GM19239 (cell line): ENCODE measurements at places on chromosomes 1 and 21.

DNA sequence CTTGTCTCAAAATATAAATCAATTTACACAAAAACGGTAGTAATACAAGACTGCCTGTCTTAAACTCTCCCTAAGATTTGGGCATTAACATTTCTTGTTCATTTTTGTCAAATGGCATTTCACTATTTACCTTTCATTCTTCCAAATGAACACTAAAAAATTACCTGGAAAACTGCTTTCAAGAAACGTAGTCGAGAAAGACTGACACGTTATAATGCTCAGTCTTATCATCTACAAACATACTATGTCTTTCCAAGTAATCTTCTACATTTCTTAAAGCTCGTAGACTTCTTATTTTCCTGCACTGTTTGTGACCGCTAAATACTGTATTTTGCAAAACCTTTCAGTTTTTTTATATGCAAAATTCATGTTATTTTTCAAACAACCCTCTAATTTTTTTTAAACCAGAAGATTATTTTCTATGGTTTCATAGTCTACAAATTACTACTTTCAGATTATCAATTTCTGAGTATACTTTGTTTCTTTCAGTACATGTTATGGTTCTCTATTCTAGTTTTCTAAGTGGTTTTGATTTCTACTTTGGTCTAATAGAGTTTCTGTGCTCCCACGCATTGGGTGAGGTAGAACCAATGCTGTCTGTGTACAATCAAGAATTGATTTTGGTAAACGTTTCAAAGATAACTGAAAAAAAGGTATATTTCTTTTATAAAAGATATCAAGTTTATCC, 336.4 kb downstream of the SMYD3 start:
- DNase-seq = no peak

- DNase-seq = no peak
Measured at GRCh38 chr1:182304218-182304617, 87.4 kb downstream of the GLUL start.

- peak; percentile 61 for DNase-seq
Measured at GRCh38 chr1:112508278-112509004, at the start of gene WNT2B. Gene WNT2B (plus strand): TSS chr1:112508965. CDS start chr1:112509263, 298 bp downstream.

- no peak for DNase-seq
Measured at GRCh38 chr1:61743716-61744580, 1.7 kb downstream of the PATJ start.

DNA sequence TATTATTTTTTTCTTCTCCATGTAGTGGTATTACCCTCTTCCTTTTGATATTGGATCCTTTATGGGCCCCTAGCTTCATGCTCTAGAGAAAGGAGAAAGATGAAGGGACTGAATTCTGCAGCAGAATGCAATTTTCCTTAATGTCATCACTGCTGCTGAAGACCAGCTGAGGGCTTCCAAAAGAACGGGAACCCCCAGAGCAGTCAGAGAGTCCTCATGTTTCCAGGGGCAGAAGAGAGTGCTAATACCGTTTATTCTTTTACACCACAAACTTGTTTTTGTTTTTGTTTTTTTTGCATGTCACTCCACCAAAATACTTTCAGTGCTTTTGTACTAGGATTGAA, 21.1 kb upstream of the TBX15 start:
- DNase-seq = no peak

DNA sequence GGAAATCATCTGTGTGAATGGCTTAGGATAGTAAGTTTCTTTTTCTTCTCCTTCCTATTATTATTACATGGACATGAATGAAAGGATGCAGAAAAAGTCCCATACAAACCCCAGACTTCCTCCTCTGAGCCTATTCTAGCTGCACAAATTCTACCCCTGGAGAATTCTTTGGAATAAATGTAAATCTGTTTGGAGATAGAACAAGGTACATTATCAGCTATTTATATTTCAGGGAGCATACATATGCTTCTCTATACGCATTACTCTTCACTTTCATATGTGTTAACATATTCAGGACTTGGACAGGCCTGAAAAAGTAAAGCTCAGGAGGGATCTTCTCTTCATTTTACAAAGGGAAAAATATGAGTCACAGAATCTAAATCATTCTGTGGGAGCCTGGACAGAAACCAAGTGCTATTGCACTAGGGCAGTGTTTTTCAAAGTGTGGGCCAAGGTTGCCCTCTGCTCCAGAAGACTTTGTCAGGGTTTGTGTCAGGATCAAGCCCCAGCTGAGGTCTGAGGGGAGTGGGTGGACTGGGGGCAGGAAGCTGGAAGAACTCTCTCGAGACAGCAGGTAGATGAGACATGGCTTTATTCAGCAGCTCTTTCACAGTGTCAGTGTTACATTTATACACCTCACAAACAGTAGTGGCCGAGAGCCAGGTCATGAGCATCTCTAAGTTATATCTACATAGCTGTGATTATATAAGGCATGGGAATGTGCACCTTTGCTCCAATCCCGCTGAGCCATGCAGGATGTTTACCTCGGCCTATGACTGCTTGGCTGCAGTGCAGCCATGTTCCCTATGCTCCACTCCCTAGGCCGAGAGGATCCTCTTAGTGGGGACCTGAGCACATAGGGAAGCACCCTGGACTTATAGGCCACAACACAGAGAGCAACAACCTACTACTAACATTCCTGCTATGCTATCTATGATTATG, 114.3 kb downstream of the GDAP2 start:
- no peak for DNase-seq

- no peak for DNase-seq
Measured at GRCh38 chr1:163170975-163171676, 31.6 kb downstream of the RGS5 start.

GRCh38 chr1:15573477-15573876, 11.4 kb downstream of the AGMAT start:
- no peak for DNase-seq

DNA sequence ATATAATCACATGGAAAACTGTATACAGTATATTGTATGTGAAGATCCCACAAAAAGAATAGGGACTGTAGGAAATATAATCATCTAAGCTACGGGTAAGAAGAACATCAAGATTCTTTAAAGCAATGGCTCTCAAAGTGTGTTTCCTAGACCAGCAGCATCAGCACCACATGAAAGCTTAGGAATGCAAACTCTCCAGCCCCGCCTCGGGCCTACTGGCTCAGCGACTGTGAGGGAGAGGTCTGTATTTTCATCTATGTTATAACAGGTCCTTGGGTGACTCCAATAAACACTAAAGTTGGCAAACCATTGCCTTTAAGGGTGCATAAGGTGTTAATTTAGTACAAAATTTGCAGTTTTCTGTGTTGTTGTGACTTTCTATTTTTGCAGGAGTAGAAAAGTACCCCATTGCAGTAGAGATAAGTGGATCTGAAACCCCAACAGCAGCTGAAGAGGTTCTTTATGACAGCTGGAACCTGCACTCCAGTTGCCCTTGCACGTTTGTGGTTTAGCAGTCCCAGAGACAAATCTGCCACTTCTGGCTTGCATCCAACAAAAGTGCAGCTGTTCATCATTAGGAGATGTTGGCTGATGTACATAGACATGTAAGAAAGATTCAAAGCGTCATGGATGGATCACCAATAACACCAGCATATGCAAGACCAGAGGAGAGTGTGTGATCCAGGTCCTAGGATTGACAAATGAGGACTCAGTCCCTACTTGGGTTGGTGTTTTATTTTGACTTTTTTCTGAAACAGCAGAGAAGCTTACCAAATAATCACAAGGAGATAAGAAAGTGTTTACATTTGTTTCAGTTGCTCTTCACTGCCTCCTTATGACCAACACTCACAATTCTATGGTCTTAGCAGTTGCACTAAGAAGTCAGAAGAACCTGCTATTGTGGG, 15.9 kb upstream of the IFNAR1 start:
- DNase-seq = no peak

DNA sequence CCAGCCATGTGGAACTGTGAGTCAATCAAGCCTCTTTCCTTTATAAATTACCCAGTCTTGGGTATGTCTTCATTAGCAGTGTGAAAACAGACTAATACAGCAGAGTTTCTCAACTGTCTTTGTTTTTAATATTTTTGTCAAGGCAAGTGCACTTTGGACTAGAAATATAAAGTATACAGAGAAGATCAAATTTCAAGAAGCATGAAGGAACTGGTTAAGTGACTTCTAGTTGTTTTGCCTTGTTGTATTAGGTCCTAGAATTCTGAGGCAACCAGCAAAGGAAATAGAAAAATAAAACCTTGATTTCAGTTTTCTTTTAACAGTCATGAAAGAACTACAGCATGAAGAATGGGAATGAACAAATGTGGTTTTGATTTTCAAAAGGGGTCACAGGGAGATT, 131.1 kb upstream of the PTGFR start:
- no peak for DNase-seq

DNA sequence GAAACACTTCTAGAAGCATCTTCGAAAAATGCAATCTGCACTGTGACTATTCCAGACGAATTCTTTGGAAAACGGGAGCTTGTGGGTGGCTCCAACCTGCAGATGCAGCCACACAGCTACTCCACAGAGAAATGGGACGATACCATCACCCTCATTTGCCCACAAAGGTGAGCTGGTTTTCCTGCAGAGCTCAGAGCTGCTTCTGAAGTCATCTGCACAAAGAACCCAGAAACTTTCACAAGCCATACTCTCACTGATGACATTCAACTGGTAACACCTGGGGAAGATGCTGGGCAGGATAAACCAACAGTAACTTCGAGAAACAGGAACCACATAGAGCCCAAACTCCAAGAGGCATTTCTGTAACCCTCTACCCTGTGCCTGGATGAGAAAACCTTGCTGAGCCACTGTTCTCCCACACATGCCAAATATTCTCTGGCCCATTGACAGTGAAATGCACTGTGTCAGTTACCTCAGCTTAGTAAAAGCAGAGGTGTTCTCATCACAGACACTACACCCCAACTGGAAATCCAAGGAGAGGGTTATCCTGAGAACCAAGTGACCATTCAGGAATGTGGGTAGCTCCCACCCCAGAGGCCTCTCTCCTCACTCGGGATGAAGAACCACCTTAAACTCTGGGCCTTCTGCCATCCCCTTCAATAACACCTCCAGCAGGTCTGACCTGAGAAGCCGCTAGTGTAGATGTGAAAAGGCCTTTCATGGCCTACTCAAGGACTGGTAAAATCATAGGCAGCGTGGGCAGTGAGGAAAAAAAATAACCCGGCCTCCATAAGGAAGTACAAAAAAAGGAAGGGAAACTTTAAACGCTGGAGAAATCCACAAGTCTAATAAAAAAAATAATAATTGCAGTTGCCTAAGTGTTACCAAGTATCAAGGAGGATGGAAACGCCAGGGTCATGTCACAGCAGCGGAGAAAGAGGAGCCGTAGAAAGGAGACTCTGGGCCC, 56.7 kb downstream of the HSF2BP start:
- no peak for DNase-seq

DNA sequence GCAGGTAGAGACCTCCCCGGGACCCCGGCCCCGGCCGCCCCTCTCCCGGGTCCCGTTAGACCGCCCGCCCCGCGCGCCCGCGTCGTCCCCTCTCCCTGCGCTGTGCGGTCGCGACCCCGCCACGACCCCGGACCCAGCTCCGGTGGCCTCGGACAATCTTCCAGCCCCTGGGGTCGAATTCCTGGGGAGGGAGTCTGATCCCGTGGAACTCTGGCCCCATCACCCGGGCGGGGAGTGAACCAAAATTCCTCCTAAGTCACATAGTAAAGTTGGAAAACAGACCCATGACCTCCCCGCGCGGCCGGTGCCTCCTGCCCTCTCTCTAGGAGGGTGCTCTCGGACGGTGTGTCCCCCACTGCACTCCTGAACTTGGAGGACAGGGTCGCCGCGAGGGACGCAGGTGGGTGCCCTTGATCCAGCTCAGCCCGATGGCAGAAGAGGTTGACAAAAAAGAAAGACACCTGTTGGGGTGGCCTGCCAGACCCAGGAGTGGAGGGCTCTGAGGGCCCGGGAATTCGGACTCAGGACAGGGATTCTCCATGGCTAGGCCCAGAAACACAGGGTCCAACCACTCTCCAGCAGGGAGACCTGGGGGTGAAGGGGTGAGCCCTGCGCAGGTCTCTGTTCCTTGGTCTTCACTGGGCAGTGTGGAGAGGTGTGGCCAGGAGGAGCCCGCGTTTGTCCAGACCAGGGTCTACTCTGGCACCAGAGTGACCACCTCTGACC, 451 bp downstream of the ADAMTSL4 start:
- DNase-seq = no peak

DNA sequence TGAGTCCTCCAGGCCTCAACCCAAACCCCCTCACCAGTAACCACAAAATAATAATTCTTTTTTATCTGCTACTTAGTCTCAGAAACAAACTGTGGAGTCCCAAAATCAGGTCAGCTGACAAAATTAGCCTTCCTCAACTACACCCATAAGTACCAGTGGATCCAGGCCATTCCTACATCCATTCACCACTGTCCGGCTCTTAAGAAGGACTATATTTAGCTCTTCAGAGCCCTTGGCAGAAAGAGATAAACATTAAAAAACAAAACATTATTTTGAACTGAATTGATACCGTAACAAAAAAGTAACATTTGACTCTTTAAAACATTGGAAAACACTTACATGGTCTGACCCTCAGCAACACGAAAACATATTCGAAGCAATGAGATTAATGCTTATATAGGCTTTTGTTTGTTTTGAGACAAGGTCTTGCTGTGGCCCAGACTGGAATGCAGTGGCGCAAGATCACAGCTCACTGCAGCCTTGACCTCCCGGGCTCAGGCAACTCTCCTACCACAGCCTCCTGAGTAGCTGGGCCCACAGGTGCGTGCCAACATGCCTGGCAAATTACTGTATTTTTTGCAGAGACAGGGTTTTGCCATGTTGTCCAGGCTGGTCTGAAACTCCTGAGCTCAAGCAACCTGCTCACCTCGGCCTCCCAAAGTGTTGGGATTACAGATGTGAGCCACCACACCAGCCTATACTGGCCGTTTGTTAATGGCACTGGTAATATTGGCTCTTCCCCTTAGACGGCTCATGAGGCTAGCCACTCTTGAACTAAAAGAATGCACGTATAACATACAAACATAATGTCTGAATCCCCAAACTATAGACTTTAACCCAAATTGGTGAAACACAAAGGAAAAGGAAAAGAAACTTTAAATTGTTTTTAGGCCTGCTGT, 330.7 kb downstream of the SMYD3 start:
- no peak for DNase-seq

DNA sequence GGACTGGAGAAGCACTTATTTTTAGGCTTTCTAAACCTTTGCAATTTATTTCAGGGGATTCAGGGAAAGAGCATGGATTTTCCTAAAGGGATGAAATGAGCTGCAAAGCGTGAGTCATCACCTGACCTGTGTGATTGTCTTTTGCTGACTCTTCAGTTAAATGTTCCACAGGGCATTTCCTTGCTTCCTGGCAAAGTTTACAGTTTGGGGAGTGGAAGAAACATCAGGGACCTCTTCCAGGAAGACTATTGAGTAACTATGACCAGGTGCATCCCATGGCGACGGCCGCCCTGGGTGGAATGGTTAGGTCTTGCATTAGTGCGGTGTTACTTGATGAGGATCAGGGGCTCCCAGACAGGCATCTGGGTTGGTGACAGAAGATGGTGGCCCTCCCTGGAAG, 79.5 kb upstream of the SIPA1L2 start:
- no peak for DNase-seq

GRCh38 chr1:164735315-164736052, 176.5 kb downstream of the PBX1 start:
- DNase-seq = no peak
